Kidney epithelial cell (primary cell): ENCODE measurements at places on chromosomes 3 and 15. TPM values are rescaled to one million over a fixed set of nuclear protein-coding genes. Genes with fewer than 3 reads are reported as not detected.

The CCR8 gene
- total RNA-seq: not detected in 2 replicates

The MB21D2 gene
- 16.6 and 18.9 TPM in 2 replicates for total RNA-seq

The ISG20 gene
- 22.3 and 36.0 TPM in 2 replicates for total RNA-seq

The LRRIQ4 gene
- total RNA-seq: 0.04 and 0.41 TPM in 2 replicates

The NTRK3 gene
- total RNA-seq: 0.34 TPM in 1 of 2 replicates, not detected in the other

The CHAC1 gene
- 84.4 and 86.3 TPM in 2 replicates for total RNA-seq

The TMEM89 gene
- not detected in 2 replicates for total RNA-seq

The IL17RC gene
- total RNA-seq: 37.3 and 39.6 TPM in 2 replicates

The HES1 gene
- total RNA-seq: 45.2 and 50.7 TPM in 2 replicates

DNA sequence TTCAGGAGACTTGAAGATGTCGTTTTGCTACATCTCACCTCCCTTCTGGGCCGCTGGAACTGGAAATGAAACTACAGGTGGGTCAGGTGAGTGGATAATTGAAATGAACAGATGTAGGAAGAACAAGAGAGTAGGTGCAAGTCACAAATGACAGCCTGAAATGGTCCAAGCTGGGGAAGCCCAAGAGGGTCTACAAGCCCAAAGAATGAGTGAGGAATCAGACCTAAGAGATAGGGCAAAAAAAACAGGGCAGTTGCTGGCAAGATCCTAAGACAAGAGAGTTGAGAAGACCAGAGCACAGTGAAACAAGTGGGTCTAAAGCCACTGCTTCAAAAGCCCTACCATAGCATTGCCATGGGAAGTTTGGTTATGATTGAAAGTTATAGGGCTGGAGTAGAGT, 67.4 kb upstream of the SNRK start:
- no peak for DNase-seq

DNA sequence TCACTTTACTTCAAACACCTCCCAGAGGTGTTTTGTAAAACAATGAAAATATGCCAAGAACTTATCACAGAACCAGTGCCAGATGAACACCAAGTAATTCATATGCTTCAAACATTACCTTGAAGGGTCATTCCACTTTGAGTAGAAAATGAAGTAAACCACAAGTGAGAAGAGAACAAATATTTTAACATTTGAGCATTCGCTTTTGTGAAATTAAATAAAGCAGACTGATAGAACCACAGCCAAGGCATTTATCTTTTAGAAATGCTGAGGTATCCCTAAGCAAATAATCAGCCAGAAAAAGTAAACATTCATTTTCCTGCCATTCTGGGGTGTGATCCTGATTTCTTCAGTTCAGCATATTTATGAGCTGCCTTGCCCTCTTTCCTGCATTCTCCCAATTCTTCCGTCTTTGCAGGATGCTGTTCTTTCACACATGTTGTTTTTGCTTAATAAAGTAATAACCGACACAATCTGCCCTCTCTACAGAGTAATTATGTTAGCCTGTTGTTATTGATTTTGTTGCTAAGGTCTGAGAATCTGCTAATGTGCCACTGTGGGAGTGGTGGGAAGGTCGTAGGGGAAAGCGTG, 235.6 kb upstream of the TGFBR2 start:
- DNase-seq: no peak

DNA sequence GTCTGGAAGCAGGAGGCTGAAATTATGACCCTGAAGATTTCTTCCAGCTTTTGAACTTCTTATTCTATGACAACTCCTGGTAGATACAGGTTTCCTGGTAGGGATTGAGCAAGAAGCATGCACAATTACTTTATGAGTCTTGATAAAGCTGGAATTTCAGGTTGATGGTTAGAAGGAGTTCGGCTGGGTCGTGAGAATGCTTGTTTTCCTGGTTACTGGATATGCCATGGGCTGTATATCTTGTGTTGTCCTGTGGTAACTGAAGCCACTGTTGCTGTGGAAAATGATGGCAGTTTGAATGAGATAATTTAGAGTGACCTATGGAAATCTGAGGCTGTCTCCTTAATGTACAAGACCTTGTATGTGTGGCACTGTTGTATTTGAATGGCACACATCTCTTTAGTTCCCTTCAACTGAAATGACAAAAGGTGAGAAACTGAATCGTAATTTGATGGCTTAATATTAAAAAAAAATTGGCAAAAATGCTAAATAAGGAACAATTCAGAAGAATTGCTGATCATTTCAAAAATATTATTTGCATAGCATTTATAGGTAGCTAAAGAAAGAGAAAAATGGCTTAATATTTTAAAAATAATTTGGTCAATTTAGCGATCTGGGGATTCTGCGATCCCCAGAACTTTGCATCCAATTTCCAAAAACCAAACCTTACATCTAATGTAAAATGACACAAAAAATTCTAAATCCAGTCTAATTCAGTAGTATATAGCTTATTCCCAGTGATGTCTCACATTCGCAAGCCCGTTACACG, 1.1 kb upstream of the UBE2E1 start:
- DNase-seq: no peak

DNA sequence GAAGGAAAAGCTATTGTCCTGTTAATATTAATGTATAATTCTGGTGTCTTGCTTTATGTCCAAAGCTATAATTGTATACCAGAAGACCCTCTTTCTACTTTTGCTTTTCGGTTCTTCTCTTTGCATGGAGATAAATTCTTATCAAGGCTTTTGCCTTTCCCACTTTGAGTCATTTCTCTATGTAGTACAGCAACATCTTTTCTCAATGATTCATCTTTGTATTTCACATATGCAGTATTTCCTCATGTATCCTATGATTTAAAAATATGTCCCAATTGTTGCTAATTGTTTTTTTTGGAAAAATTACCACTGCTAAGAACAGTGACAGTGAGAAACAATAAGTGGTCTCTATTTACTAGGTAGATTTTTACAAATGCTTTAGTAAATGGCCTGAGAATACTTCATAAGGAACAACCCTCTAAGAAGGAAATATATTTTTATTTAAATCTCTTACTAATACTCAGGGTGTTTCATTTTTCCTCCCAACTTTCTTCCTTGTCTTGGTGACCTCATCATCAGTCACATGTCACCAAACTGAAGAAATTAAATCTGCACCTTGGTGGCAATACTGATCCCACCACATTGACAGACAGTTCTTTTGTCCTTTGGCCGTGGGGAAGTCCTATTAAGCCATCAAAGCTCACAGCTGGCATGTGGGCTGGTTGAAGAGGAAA, 290.6 kb downstream of the SATB1 start:
- no peak for DNase-seq

DNA sequence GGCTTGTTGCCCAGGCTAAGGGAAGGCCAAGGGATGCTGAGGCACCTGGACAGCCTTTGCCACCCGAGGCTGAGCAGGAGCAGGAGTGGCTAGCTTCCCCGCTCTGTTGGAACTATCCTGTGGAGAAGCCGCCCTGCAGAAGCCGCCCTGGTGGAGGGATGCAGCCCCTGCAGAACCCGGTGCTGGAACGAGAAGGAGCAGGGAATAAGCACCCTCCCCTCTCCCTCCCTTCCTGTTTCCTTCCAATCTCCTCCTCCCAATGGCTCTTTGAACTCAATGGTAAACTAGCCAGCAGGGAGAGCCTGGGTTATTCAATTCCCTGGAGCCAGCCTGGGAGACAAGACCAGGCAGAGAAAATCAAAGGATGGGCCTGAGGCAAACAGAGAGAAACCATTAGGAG, 11.8 kb upstream of the HRG start:
- no peak for DNase-seq

GRCh38 chr3:169286992-169287391, 376.5 kb downstream of the MECOM start:
- no peak for DNase-seq

- DNase-seq: no peak
Observed at GRCh38 chr3:194367992-194368841, 1.3 kb downstream of the LRRC15 start.

DNA sequence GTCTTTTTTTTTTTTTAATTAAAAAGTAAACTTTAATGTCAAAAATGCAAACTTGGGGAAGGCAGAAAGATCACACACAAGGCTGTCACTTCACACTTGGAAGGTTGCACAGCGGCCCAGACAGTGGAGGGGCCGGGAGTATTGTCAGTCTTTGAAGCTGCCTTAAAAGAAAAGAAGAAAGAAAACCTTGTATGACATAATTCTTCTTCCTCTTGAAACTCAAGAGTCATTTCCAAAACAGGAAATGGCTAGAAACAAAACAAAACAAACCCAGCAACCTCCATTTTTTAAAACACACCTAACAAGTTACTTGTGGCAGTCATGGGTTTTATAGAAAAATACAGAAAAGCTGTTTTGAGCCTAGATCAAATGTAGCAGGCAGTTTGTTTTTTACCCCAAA, 68.1 kb upstream of the MAGI1 start:
- no peak for DNase-seq

DNA sequence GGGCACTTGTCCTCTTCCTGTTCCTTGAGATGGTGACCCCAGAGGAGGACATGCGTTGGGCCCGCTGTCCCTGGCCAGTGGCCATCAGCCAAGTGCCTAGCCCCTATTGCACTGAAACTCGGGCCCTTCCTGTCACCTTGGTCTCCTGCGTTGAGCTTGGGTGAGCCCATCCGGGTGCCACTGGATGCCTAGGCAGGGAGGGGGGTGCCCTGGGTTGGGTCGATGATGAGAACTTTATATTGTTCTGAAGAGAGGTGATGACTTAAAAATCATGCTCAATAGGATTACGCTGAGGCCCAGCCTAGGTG, 221.8 kb downstream of the SNRPN start:
- DNase-seq: no peak

DNA sequence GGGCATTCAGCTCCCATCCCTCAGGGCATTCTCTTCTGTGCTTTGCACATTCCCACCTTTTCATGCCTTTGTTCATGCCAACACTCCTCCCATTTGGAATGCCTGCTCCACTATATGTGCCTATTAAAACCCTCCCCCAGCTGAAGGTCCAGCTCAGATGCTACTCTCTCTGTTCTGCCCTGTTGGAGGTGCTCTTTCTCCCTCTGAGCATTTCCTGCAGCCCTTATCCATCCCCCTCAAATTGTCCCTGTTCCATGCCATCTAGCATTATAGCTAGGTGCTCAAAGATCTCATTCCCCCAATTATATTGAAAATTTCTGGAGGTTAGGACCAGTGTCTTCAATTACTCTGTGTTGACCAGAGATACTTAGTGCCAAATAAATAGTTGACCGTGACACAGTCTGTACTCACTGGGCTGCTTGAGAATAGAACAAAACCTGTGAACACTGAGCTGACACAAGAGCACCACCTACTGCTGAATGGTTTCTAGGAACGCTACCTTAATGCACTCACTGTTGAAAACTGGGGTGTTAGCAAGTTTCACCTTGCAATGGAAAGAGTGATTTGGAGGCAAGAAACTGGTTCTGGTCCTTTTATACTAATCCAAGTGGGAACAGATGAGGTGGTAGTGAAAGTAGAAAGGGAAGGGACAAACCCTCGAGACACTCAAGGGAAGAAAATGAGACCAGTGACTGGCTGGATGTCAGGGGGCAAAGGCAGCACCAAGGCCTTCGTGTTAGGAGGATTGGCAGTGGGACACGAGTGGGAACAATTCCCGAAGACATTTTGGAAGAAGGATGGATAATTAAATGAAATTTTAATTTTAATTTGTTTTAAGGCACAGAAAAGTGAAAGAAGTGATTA, 289.8 kb upstream of the ROPN1 start:
- no peak for DNase-seq

GRCh38 chr3:187027531-187028278, 97.4 kb downstream of the ST6GAL1 start:
- no peak for DNase-seq

DNA sequence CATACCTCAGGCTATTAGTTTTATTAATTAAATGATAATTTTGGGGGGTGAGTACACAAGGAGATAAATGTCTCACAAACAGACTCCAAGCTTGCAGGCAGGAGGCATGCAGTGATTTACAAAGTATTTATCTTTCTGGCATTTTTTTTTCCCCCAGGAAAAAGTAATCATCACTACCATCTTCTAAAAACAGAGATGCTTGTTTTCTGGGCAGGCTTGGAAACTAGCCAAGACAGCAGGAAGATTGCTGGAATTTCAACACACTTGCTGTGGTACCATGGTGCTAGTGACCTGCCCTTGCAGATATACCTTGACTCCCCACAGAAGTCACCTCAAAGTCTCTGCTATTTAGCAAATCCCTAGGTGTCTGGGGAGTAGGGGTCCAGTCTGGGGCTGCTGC, 732.8 kb upstream of the CFAP20DC start:
- no peak for DNase-seq

- no peak for DNase-seq
Observed at GRCh38 chr3:13713396-13713795, 164.5 kb downstream of the FBLN2 start.

GRCh38 chr15:58447271-58448010, 15.7 kb downstream of the LIPC start:
- DNase-seq: peak; percentile 85

DNA sequence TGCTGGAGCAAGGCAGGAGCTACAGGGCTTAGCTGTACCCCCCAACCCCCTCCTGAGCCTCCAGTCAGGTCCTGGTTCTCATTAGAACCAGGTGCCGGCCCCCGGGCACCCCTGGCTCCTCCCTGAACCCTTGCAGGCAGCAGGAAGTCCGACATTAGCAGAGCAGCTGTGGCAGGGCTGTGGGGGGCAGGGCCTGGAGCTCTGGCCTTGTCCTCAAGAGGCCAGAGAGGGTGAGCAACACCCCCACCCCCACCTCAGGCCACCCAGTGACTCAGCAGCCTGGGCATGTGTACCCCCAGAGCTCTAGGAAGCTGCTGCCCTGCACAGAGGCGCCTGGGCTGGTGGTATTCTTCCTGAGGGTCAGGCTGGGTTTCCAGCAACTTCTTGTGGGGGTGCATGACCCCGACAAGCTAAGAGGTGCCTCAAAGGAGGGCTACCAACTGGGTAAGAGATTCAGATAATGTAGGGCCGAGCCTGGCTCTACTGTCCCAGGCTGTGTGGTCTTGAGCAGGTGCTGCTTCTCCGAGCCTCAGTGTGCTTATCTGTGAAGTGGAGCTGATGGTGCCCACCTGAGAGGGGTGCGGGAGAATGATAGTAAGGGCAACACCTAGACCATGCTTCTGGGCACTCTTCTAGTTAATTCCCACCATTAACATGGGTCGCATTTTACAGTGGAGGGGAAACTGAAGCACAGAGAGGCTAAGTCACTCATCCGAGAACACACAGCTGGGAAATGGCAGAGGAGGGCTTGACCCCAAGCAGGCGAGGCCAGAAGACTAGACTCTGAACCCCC, 16.0 kb downstream of the H1-8 start:
- peak; percentile 50 for DNase-seq

DNA sequence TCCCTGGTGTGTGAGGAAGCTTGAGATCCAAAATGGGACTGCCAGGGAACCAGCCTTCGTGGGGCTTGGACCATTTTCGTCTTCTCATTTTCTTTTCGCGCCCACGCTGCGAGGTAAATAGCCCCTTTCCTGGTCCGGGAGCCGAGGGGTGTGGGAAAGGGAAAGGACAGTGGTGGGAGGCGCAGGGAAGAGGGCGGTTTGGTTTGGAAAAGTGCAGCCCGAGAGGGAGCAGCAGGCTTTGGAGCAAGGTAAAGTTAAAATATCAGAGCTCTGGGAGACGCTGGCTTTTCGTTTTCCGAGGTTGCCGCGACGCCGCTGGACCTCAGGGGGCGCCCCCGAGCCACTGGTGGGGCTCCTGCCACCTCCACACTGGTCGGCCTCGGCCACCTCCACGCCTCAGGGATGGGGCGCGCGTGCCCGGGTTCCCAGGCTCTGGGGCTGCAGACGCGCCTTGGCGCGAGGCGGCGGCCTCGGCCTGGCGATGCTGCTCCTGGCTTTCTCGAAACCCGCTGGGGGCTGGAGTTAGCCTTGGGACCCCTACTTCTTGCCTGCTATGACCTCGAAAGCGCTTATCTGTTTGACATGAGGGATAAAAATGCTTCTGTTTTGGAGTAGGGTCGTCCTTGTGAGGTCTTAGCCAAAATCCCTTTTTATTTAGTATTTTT, 3.2 kb downstream of the PTPRG start:
- DNase-seq: no peak
